ENCODE measurements at places on chromosomes 1 and 21.

GRCh38 chr1:94872771-94873495 is 52.8 kb downstream of the SLC44A3 start:
- DNase-seq: no peak

DNA sequence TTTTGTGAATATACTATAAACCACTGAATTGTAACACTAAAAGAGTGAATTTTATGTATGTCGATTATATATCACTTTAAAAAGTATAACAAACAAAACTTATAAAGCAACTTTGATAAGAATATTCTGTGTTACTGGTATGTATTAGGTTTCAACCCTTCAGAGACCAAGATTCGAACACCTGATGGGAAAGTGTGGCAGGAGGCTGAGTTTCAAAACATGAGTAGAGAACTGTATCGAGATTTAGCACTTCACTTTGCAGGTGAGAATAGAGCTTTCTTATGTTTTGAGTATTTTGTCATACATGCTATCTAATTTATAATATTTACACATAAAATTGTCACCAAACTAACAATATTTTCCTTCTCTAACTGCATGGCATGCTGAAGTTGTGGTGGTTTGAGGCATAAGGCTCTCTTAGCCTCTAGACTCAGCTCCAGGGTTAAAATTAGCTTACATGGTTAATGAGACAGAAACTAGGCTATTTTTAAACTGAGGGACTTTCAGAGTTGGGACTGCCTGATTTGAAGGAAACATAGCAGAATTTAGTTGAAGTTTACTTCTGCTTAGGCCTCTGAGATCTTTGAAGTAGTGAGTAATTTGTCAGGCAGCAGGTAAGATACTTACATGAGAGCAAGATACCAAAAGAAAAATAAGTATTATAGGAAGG is 48.6 kb downstream of the CEP350 start:
- DNase-seq: no peak

- DNase-seq: no peak
Observed at GRCh38 chr1:209670441-209671082, 4.7 kb upstream of the G0S2 start.

DNA sequence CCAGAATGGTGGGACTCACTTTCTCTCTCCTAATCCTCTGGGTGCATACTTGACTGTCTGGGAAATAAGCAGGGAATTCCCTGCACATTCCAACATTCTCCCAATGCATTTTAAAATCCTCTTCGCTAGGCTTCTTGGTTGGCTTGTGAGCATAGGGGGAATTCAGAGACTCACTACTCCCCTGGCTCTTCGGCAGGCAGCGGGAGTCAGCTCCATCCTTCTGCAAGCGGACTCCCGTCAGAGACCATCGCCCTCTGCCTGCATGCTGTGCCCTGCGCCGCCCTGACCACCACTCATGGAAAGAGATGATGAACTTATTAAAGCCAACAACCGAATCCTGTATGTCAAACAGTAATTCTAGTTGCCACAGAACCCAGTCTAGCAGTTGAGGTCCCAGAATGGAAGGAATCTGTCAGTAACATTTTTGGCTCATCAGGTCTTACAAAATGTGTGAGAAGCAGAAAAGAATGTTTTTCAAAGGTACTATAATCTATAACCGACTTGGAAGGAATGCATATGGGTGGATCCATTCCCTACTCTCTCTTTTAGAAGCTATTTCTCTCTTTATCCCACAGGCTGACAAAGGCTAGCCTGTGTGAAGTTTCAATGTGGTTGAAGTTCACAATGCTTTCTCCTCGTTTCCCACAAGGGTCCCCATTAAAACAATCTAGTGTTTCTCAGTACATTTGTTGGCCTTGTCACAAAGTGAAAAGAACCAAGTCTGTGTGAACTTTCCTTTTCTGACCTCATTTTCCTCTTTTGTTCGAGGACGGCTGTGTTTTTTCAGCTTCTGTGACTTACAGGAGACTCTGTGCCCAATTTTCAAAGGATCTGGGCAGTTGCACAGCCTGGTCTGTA is 119.1 kb upstream of the ADAR start:
- DNase-seq: no peak

- DNase-seq: no peak
Observed at GRCh38 chr1:217718873-217719272, 87.7 kb downstream of the SPATA17 start.

Data from stimulated activated CD4-positive, alpha-beta T cell treated with anti-CD3 and anti-CD28 coated beads, Interleukin-15, amount 100 ng/mL, for 24 hours (primary cell).